ENCODE measurements at places on chromosomes 13 and 19. TPM values are rescaled to one million over a fixed set of nuclear protein-coding genes. Genes with fewer than 3 reads are reported as not detected.
A peak's percentile ranks its signal among the peaks of the same experiment; 100 is the strongest.

GRCh38 chr13:27001705-27002104 lies 169.9 kb downstream of the USP12 start:
- DNase-seq, result no peak

GRCh38 chr13:102045731-102046130 lies 356.1 kb downstream of the FGF14 start:
- no peak for DNase-seq

GRCh38 chr13:44498969-44499368 lies 77.2 kb downstream of the TSC22D1 start:
- no peak for DNase-seq

GRCh38 chr19:38429055-38429810 lies 3.2 kb upstream of the RASGRP4 start:
- DNase-seq, result peak; percentile 71

GRCh38 chr19:51179256-51179655 lies 37.2 kb downstream of the SIGLEC7 start:
- no peak for DNase-seq

- DNase-seq, result no peak
Measured at GRCh38 chr19:28553005-28553404, 659.9 kb downstream of the UQCRFS1 start.

DNA sequence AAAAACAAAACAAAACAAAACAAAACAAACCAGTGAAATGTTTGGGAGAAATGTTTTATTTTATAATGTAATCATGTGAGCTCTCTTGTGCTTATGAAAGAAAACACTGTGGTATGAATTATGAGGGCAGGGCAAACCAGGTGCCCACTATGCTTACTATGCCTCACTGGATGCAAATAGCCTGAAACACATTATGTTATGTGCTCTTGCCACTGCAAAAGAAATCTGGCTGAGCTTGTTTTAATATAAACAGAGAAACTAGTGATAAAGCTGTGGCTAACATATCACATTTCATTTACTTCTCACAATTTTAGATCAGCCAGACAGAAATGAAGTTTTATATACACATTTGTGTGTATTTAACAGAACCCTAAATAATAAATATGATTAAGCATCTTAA lies 8.7 kb upstream of the NBEA start:
- no peak for DNase-seq

DNA sequence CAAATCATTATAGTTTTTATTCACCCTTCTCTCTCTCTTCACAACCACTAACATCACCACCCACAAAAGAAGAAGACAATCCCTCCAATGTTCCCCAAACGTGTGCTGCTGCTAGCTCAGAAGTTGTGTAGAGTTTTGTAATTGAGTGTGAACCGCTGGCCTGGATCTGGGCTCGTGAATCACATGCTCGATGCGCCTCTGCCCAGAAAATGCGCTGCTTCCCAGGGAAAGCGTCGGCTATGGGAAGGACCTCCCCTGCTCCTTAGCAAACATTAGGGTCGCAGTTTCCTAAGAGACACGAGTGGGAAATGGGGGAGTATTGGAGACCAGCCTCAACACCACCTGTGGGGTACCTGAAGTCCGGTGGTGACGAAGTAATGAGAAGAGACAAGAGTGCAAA lies 38.4 kb upstream of the ZNF726 start:
- DNase-seq, result no peak

DNA sequence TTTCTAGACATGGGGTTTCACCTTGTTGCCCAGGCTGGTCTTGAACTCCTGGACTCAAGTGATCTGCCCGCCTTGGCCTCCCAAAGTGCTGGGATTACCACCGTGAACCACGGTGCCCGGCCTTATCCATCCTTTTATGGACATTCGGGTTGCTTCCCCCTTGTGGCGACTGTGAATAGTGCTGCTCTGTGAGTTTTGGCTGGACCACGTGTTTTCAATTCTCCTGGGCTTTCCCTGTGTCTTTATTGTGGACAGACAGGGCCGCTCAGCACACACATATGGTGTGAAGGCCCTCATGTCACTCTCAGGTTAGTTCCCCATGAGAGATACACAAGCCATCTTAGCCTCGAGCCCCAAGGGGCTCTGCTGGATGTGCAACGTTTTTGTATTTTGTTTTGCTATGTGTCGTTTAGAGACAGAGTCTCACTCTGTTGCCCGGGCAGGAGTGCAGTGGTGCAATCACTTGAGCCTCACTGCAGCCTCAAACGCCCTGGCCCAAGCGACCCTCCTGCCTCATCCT lies 40.5 kb downstream of the MAU2 start:
- peak; percentile 88 for DNase-seq

DNA sequence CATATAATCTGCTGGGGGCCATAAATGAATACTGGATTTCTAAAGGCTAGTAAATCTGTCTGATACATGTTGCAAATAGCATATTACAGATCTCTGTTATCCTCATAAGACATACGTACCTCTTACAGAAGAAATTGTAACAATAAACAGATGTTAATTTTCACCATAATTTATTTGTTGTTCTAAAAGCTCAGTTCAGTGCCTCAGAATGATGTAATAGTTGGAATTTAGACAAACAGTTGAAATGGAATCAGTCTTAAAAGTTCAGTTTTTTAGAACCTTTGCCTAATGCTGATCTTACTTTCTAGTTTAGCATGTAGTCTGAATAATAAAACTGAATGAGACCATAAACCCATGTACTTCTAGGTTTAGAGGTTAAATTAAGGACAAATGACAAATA lies 43.1 kb downstream of the B3GLCT start:
- DNase-seq, result no peak

DNA sequence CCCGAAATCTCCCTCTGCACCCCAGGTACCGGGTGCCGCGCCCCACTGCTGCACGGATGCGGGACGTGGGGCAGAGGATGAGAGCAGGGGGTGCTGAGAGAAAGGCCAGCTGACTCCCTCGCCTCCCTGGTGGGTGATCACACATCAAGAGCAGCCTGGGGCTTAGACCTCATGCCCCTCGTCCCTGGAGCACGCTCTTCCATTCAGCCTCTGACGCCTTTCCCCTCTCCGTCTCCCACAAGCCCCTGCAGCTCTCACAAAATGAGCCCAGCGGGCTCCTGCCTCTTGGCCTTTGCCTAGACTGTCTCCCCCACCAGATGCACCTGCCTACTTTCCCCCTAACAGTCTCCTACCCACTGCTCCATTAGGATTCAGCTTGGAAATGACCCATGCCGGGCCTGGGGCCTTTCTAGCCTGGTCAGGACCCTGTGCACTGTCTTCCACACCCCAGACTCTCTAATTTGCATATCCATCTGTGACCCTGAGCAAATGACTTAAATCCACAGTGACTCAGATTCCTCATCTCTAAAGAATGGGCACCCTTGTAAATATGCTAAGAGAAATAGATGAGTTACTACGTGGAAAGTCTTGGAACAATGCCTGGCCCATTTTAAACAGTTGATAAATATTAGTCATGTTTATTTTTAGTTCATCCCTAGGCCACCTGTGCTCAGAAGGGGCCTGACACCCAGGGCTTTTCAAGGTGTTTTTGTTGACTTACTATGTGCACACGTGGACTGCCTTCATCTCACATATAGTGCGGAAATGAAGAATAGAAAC lies 582 bp upstream of the PTPRH start:
- DNase-seq, result no peak

DNA sequence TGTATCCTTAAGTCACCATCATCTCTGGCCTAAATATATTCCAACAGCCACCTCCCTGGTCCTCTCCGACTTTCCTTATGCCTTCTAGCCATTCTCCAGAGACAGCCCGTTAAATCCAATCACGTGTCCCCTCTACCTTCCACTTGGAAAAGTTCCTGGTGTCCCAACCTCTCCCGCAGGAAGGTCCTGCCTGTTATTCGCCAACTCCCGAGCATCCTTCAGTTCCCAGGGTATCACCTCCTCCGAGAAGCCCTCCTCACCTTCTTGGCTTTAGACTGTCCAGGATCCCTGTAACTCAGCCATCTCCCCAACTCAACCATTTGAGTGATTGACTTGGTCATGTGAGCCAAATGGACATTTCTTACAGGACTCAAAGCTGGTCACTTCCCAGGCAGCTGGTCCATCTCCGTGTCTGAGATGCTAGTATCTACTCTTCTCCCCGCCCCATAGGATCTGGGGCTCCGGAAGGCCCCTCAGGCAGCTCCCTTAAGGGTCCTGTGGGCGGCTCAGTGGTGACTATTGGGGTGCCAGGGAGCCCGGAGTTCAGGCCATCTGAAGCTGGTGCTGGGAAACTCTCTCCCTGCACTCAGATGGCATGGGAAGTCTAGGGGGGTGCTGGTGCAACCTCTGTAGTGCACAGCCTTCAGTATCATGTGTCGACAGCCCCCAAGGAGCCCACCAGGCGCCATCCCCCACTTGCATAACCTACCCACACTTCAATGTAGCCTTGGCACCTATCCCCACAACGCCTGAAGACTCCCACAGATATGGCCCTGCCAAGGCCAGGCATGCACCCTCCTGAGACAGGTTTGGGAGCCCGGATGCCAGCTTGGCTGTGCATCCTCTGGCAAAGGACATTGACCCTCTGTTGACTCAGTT lies 27.9 kb upstream of the NANOS3 start:
- no peak for DNase-seq

CYP2F1 gene
- not detected for total RNA-seq

DACH1 gene
- not detected for total RNA-seq

KCTD12 gene
- 6.7 TPM for total RNA-seq

CLEC11A gene
- total RNA-seq, result 0.71 TPM

TMPRSS9 gene
- not detected for total RNA-seq

ERFL gene
- total RNA-seq, result 1.3 TPM

TEX26 gene
- not detected for total RNA-seq

Data from activated CD4-positive, alpha-beta memory T cell treated with anti-CD3 and anti-CD28 coated beads for 36 hours (primary cell).